ENCODE measurements at places on chromosomes 6 and 20.

GRCh38 chr6:134816300-134816699 lies 133.6 kb downstream of the ALDH8A1 start:
- no peak for DNase-seq

DNA sequence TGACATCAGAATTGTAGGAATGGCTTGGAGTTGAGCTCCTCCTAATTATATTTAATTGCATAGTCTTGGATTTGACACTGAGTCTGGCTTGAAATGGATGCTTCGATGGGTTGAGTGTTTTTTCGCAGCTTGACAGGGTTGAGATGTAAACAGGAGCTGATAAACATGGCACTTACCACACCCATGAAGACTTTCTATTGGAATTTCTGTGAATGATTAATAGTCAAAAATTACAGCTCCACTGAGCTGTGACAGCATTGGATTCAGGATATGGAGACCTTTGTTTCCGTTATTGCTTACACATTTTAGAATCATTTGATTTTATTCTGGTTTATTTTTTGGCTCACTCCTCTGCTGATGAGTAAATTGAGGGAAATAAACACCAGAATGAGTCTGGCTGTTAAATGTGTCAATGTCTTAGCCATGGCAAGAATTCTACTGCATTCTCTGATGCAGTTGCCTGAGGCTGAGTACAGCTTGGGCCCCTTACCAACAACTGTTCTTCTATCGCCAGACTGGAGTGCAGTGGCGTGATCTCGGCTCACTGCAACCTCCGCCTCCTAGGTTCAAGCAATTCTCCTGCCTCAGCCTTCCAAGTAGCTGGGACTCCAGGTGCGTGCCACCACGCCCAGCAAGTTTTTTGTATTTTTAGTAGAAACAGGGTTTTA lies 128.1 kb upstream of the DOK5 start:
- DNase-seq: no peak

GRCh38 chr6:139698526-139699176 lies 324.2 kb upstream of the CITED2 start:
- DNase-seq: no peak

GRCh38 chr6:144162977-144163376 lies 12.7 kb downstream of the STX11 start:
- DNase-seq: peak; percentile 39

- no peak for DNase-seq
Measured at GRCh38 chr6:101730954-101731353, 337.4 kb downstream of the GRIK2 start.

DNA sequence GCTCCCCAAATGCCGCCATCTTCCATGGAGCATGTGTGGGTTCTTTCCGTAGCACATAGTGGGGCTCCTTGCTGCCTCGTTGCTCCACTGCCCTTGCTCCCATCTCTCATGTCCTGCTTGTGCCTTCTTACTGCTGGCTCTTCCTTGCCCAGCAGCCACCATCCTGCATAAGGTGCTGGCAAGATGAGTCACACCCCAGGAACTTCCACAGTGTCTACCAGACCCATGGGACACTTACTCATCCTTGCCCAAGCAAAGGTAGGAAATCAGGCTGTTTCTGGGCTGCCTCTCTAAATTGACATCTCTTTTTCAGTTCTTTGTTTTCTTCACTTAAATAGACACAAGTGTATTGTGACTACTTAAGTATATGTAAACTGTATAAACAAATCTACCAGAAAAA lies 39.4 kb upstream of the RGS17 start:
- no peak for DNase-seq

DNA sequence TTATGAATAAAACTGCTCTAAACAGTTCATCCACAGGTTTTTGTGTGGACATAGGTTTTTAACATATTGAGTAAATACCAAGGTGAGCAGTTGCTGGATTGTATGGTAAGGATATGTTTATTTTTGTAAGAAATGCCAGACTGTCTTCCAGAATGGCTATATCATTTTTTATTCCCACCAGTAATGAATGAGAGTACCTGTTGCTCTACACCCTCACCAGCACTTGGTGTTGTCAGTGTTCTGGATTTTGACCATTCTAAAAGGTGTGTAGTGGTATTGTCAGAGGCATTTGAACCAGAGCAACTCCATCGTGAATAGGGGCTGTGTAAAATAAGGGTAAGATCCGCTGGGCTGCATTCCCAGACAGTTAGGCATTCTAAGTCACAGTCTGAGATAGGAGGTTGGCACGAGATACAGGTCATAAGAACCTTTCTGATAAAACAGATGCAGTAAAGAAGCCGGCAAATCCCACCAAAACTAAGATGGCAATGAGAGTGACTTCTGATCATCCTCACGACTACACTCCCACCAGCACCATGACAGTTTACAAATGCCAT lies 12.9 kb upstream of the NT5E start:
- no peak for DNase-seq

DNA sequence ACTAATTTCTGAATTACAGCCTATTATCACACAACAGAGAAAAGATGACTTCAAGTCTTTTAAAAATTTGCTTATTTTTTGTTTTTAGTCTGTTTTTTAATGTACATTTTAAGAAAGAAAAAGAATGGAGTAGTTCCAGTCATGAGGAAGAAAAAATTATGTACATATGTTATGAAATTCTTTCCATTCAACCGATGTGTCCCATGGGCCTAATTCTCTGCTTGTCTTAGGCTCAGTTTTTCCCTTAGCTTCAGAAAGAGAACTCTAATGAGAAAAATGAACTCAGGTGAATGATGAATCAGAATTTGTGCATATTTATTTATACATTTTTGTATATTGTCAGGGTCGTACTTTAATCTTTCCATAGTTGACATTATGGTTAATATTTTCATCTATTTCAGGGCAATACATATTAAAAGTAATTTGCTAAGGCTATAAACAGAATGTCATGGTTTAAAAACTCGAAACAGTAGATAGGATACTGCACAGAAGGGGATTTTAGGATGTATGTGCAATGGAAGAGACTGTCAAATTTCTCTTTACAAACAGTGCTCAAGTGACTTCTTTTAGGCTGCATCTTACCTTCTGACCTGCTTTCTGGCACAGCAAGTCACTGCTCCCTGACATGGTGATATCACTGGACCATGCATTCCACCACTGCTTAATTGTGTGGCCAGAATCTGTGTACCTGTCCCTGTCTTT lies 153.1 kb downstream of the EPHA7 start:
- no peak for DNase-seq

- no peak for DNase-seq
Measured at GRCh38 chr6:38051819-38052434, 232.4 kb downstream of the ZFAND3 start.

- DNase-seq: no peak
Measured at GRCh38 chr6:163793011-163793983, 378.8 kb downstream of the QKI start.

GRCh38 chr20:36335206-36335870 lies 29.2 kb downstream of the DLGAP4 start:
- DNase-seq: no peak

- DNase-seq: no peak
Measured at GRCh38 chr6:93685494-93685893, 266.1 kb upstream of the EPHA7 start.

- DNase-seq: no peak
Measured at GRCh38 chr20:7108929-7109328, 341.4 kb downstream of the BMP2 start.

DNA sequence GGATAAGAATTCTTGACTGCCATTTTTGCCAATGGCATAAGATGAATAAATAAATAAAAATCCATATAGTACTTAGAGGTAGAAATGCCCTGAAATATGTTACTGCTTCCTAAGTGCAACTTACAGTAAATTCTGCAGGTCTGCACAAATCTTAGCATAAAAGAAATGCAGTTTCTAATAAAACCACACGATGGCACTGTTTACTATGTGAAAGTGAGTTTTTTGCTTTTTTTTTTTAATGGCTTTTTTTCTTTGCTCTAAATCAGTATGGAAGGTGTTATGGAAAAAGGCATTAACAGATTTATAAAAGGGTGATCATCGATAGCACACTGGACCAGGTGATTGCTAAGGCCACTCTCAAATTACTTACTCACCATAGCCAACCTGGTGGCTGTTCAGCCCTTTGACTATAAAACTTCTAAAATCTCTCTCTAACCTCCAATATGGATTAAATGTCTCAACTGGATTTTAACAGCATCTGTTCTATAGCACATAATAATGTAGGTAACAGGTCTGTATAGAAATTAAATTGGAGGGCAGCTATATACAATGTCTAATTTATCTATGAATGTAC lies 45.8 kb downstream of the AHI1 start:
- DNase-seq: no peak

- no peak for DNase-seq
Measured at GRCh38 chr20:8678098-8678776, 390.6 kb upstream of the PLCB4 start.

GRCh38 chr6:39102071-39102820 lies 12.7 kb downstream of the SAYSD1 start:
- peak; percentile 56 for DNase-seq

DNA sequence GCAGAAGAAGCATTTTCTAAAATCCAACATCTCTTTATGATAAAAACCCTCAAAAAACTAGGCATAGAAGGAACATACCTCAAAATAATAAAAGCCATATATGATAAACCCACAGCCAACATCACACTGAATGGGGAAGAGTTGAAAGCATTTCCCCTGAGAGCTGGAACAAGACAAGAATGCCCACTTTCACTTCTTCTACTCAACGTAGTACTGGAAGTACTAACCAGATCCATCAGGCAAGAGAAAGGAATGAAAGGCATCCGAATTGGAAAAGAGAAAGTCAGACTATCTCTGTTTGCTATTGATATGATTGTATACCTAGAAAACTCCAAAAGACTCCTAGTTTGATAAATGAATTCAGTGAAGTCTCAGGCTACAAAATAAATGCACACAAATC lies 7.9 kb upstream of the CDK19 start:
- DNase-seq: no peak

- no peak for DNase-seq
Measured at GRCh38 chr6:6962086-6962485, 145.7 kb upstream of the RREB1 start.

- DNase-seq: no peak
Measured at GRCh38 chr6:145199961-145200360, 535.4 kb downstream of the EPM2A start.

DNA sequence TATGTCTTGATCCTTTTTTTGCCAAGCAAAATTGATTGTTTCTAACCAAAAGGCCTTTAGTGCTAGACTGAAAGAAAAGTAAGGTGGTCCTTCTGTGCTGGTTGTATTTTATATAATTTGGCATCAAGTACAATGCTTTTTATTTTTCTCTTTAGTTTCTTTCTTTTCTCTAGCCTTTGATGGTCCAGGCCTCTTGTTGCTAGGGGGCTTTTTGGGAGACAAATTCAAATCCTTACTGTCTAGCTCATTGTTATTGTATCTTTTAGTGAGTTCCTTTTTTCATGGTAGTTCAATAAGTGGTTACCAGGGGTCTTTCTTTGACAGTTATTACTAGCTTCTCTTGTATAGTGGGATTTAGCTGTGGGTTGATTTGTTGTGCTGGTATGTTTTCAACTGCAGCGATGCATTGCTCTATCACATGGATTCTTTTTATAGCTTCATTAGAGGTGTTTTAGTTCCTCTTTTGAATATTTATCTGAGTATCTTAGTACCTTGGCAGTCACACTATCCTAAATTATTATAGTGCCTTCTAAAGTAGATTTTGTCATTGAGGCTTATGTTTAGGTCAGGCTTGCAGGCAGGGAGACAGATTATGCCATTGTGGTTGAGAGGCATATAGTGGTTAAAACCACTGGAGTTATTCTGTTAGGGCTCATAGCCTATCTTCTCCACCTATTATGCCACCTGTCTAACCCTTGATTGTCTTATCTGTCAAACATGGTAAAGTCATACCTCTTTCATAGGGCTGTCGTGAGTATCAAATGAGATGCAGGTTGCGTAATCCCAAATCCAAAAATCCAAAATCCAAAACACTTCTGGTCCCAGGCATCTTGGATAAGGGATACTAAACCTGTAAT lies 49.5 kb downstream of the KCNS1 start:
- peak; percentile 60 for DNase-seq
